ENCODE measurements at places on chromosomes 12 and 14.
A peak's percentile ranks its signal among the peaks of the same experiment; 100 is the strongest.

GRCh38 chr12:113005762-113006161 is 27.4 kb downstream of the OAS2 start:
- peak; percentile 4 for DNase-seq

GRCh38 chr12:6295094-6295811 is 15.2 kb upstream of the PLEKHG6 start:
- DNase-seq, result peak; percentile 69

DNA sequence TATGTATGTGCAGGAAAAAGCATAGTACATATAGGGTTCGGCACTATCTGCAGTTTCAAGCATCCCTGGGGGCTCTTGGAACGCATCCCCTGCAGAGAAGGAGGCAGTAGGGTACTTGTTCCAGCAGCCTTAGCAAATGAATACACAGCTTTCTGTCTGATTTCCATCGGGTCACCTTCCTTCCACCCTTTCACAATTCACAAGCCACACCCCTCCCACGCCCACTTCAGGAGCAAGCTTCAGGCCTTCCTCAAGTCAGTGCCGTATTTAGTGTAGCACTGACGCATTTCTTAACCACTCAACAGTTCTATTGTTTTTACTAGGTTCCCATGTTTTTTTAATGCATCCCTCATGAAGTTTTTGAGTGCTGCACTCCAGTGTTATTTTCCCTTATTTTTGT is 64.2 kb downstream of the CLMN start:
- peak; percentile 38 for DNase-seq

DNA sequence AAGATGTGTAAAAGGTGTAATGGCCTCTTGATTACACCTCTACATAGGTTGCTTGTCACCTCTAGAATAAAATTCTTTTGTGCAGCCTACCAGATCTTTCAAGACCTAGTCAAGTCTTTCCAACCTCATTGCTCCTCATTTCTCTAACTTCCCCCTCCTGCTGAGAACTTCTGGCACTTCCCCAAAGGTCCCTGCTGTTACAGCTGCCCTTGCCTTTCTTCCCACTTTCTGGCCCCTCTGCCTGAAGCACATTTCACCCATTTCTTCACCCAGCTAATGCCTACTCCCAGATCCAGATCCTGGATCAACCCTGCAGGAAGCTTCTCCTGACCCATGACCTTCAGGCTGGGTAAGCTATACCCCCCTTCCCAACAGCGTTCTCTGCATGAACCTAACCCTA is 1.5 kb downstream of the TSHR start:
- no peak for DNase-seq

GRCh38 chr12:9039397-9039977 is 50.1 kb downstream of the KLRG1 start:
- peak; percentile 18 for DNase-seq

DNA sequence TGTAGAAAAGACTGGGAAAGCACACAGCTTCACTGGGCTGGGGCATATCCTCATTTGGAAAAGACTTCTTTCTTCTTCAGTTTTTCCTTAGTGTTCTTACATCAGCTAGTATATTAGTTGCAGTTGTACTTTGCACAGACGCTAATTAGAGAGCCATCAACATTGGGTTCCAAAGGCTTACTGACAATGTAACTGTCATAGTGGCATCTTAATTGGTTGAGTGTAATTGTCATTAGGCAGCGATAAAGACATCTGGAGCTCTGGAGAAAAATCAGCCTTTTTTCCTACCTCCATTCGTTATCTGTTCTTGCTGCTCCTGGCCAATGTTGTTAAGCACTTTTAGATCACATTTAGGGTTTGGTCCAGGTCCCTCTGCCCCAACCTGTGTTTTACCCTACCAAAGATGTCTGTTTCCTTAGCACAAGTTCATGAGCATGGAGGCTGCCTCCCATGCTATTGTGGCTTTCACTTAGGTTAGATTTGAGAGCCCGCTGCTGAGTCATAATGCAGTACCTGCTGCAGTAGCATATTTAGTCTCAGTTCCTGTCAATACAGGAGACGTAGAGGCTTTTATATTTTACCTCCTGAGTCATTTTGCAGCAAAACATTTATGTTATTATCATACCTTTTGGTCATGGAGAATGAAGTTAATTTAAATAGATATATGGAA is 49.2 kb downstream of the FBXW8 start:
- DNase-seq, result no peak

DNA sequence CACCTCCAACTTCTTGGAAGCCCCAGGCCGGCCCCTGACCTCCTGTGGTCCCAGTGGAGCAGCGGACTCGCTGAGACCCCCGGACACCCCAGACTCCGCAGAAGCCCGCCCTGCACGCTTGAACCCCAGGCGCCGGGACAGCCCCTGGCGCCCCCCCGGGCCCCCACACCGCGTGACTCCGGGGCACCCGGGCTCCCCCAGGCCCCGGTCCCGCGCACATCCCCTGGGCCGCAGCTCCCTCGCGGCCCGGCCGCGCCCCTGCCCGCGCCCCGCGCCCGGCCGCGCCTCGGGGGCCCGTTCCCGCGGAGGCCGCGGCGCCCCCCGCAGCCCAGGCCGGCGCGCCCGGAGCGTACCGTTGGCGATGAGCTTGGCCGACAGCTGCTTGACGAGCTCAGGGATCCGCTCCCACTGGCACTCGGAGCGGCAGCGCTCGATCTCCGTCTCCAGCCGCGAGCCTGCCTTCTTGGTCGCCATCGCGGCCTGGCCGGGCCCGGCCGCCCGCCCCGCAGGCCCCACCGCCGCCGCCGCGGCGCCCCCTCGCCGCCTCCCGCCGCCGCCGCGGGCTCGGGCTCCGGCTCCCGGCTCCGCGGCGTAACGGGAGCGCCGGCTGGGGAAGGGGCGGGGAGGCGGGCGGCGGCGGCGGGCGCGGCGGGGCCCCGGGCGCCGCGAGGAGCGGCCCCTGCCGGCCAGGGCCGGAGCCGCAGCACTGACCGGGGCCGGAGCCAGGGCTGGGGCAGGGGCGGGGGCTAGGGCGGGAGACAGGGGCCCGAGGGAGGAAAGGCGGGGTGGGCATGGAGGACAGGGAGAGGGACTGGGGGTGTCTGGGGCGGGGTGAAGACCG is at the start of gene TTC7B:
TTC7B (minus strand) TSS at position 609 of the 841 bp plus-strand sequence; CDS start at position 474, 135 bp downstream.
- DNase-seq, result no peak

DNA sequence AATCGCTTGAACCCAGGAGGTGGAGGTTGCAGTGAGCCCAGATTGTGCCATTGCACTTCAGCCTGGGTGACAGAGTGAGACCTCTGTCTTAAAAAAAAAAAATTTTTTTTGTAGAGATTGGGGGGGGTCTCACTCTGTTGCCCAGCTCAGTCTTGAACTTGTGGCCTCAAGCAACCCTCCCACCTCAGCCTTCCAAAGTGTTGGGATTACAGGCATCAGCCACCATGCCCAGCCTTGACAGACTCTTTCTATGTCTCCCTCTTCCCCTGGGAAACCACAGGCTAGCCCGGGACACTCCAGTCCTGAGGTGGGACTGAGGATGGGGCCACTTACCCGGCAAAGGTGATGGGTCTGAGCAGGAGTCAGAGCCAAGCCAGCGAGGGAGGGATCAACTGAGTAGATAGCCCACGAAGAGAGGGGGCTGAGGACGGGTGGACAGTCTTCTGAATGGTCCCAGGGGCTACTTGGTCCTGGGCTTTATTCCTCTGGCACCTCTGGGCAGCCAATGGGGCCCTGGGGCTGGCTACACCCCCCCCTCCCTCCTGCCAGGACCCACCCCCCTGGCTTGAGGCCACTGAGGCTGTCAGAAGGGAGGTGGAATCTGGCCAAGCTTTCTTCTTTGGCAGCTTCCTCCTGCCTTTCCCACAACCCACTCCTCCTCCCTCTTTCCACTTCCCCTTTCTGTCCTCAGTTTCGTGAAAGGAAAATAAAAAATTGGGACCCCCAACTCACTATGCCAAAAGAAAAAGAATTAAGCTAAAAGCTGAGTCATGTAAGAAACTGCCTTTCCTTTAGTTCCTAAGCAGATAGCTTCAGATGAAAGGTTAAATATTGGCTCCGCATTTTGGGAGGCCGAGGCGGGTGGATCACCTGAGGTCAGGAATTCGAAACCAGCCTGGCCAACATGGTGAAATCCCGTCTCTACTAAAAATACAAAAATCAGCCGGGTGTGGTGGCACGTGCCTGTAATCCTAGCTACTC is at the start of gene SDS:
SDS (minus strand) TSS at position 453 of the 981 bp plus-strand sequence. CDS start 4,179 bp downstream, outside the sequence.
- DNase-seq, result no peak

DNA sequence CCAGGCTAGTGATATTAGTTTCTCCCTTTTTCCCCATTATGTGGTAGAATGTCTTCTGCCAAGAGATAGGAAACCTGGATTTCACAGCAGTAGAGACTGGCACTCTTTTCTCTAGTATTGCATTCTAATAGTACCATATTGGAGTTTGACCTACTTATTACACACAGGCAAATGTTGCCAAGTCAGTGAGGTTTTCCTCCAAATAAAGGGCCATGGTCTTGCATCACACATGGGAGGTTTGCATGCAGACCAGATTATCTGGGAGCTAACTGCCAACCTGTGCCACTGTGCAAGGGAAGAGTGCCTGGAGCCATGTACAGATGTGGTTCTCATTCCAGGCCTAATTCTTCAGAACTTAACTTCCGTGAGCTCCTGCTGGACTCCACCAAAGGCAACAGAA is 113.3 kb downstream of the ANO6 start:
- DNase-seq, result no peak

- DNase-seq, result no peak
Measured at GRCh38 chr12:21599143-21599999, 5.3 kb downstream of the GYS2 start.

- DNase-seq, result no peak
Measured at GRCh38 chr12:27673101-27673718, 23.0 kb upstream of the REP15 start.

DNA sequence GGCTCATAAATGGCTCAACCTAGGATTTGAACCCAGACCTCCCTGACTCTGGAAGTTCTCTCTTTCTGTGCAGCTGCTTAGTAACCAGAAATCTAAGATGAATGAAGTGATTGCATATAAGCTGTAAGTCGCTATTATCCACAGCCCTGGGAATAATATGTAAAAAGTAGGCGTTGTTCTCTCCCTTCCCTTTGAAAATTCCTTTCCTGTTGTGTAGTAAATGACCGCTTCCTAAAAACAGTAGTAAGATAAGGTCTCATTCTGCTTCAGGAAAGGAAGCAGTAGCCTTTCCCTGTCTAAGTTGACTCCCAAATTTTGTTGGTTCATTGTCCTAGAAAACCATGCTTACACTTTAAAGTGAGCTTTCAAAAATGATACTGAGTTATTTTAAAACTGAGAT is 418.3 kb downstream of the EGLN3 start:
- DNase-seq, result no peak

DNA sequence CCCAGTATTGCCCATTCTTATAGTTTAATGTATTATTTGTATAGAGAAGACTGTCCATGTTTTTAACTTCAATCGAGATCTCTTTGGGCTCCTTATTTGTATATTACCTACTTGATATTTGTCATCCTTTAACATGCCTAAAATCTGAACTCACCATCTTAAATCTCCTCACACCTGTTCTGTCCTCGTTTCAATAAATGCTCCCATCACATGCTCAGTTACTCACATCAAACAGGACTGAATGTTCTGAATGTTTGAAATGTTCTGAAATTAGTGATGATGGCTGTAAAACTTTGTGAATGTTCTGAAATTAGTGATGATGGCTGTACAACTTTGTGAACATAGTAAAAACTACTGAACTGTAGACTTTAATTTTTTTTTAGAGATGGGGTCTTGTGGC is 34.5 kb downstream of the COCH start:
- no peak for DNase-seq

DNA sequence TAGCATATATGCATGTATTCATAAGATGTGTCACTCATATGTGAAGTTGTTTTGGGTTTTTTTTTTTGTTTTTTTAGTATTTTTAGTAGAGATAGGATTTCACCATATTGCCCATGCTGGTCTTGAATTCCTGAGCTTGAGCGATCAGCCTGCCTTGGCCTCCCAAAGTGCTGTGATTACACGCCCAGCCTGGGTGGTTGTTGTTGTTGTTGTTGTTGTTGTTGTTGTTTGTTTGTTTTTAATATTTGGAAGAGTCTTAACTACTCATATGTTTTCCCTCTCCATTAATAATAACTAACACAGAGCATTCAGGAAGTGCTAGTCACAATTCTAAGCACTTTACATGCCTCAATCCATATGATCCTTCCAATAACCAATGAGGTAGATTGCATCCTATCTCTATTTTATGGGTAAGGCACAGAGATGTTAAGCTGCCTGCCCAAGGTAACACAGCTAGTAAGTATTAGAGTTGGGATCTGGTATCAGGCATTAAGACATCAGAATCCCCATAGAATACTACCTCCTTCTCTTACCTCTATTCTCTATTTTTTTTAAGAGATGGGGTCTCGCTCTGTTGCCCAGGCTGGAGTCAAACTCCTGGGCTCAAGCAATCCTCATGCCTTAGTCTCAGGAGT is 27.6 kb downstream of the SLC25A21 start:
- DNase-seq, result no peak

- no peak for DNase-seq
Measured at GRCh38 chr14:26191671-26192070, 406.2 kb downstream of the NOVA1 start.

DNA sequence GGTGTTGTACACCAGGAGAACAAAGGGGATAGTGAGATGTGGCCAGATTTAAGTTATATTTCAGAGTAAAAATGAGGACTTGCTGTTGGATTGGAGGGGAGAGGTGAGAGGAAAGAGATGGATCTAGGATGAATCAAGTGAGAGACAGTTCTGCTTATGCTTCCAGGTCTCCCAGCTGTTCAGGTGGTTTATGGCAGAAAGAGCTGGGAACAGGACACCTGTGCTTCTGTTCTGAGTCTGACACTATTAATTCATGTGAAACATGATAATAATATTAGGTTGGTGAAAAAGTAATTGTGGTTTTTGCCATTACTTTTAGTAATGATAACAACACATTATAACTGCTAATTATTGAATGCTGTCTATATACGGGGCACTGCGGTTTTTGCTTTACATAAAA is 55.7 kb downstream of the SLC15A5 start:
- DNase-seq, result no peak

- DNase-seq, result no peak
Measured at GRCh38 chr12:50309950-50310349, 26.6 kb upstream of the LIMA1 start.

GRCh38 chr14:42111355-42111754 is 504.7 kb downstream of the LRFN5 start:
- DNase-seq, result no peak
